H1 (cell line): ENCODE measurements at places on chromosomes 3 and 15.

DNA sequence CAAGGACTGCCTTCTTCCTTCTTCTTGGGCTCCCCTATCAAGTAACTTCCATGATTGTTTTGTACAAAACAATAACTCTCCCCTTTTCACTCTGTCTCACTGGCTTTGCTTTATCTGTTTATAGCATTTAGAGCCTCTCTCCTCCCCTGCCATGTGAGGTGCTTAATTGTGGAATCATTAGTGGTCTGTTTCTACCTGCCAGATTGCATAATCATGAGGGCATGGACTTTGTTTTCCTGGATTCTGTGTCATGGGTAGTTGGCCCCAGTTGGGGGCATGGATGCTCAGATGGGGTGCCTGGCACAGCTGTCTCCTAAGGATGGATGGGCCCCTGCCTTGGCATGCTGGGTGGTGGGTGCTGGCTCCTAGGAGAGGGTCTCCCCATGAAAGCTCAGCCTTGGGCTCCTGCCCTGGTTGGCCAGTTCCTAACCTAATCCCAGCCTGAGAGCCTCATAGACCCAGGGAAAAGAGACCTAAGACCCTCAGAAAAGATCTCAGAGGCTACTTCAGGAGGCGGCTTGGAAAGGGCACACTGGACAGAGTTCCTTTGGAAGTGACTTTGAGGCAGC is 8.0 kb upstream of the CTXND1 start:
- no peak overlapping the region for H3K27ac ChIP-seq
- H3K4me1 ChIP-seq = no peaks in the 10 kb centered on the region
- no peak for DNase-seq
- no peaks in the 10 kb centered on the region for H3K36me3 ChIP-seq
- H3K4me3 ChIP-seq = no peak overlapping the region

DNA sequence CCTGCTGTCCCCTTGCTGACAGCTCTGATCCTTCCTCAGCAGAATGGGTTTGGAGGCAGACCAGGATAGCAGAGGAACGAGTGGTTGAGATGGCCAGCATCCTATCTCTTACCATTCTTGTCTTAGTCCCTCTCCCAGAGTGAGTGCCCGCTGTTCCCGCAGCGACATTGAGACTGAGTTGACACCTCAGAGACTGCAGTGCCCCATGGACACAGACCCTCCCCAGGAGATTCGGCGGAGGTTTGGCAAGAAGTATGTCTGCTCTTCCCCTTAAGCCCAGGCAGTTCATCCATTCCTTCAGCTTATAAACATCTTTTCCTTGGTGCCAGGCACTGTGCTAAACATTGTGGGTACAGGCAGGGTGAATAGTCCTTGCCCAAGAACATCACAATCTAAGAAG is 21.2 kb downstream of the DUOX1 start:
- no peaks in the 10 kb centered on the region for H3K4me1 ChIP-seq
- no peak overlapping the region for H3K27ac ChIP-seq

- peaks cover 13% of the 10 kb centered on the region for H3K36me3 ChIP-seq
- H3K27me3 ChIP-seq = no peaks in the 10 kb centered on the region
- DNase-seq = no peak
- H3K27ac ChIP-seq = no peak overlapping the region
- H3K4me1 ChIP-seq = no peaks in the 10 kb centered on the region
Measured at GRCh38 chr15:29736012-29736743, 86.1 kb downstream of the TJP1 start.

- no peak overlapping the region for H3K4me3 ChIP-seq
- H3K27me3 ChIP-seq = no peaks in the 10 kb centered on the region
- no peaks in the 10 kb centered on the region for H3K36me3 ChIP-seq
Measured at GRCh38 chr3:128316481-128316891, 150.2 kb downstream of the DNAJB8 start.

GRCh38 chr15:74376825-74377581 is 9.6 kb upstream of the CYP11A1 start:
- peaks cover 8% of the 10 kb centered on the region for H3K4me1 ChIP-seq
- no peak overlapping the region for H3K4me3 ChIP-seq
- no peak for DNase-seq
- H3K27ac ChIP-seq = no peak overlapping the region
